ENCODE measurements at places on chromosomes 7 and 10. TPM values are rescaled to one million over a fixed set of nuclear protein-coding genes. Genes with fewer than 3 reads are reported as not detected.

Gene TMEM178B
- 0.08 TPM for polyA plus RNA-seq

Gene SLC13A1
- polyA plus RNA-seq, result not detected

Gene CHN2
- 4.1 TPM for polyA plus RNA-seq

- H3K36me3 ChIP-seq, result peaks cover 4% of the 10 kb centered on the region
- H3K27ac ChIP-seq, result peak overlapping the region; percentile 92
- H3K4me1 ChIP-seq, result no peaks in the 10 kb centered on the region
- no peaks in the 10 kb centered on the region for H3K27me3 ChIP-seq
Observed at GRCh38 chr7:100545360-100546128, 6.5 kb downstream of the AGFG2 start.

Gene MOGAT3
- not detected for polyA plus RNA-seq

DNA sequence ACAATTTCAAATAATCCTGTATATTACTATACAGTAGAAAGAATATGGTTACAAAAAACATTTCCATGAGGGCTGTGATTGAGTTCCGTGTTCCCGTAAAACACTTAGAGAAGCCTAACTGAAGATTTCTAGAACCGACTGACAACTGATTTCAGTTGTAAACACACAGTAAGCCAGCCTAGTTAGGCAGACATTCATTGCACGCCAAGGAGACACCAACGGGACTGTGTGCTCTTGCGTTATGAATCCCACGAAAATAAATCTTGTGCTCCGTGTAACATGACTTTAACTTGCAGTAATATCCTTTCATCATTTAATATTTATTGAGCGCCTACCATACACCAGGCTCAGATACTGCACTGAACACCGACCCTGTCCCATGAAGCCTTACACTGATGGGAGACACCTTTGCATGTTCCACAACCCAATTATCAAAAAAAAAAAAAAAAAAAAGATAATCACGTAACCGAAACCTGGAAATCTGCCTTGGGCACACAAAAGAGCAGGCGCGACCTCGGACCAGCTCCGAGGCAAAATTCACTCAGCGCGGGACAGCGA is 420 bp upstream of the KLHL7 start:
- peak overlapping the region; percentile 69 for H3K4me3 ChIP-seq
- DNase-seq, result no peak
- H3K4me1 ChIP-seq, result peaks cover 24% of the 10 kb centered on the region
- H3K36me3 ChIP-seq, result no peaks in the 10 kb centered on the region
- H3K27me3 ChIP-seq, result no peaks in the 10 kb centered on the region

DNA sequence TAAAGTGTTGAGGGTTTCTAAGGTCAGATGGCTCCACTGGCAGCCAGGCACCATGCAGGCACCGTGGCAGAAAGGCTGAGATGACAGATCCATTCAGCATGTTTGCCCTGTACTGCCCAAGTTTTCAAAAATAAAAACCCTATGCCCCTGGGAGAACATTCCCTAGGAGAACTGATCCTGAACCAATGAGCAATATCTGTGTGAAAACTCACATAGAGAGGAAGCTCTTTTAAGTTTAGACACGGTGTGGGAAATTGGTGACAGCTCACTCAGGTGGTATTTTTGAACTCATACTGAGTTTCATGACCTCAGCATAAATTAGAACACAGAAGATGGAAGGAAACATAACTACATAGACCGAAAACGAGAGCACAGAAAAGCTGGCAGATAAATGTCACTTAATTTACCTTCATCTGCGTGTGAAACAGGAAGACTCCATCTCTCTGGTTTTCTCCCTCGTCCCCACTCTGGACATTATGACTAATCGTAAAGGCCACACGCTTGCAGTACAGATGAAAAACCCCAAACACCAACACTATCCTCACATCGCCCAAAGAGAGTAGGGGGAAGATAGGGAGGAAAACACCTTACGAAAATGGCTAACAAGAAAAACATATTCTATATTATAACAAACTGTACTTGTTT is 127.8 kb downstream of the ICA1 start:
- H3K27ac ChIP-seq, result no peak overlapping the region
- H3K4me1 ChIP-seq, result no peaks in the 10 kb centered on the region
- H3K36me3 ChIP-seq, result no peaks in the 10 kb centered on the region
- no peaks in the 10 kb centered on the region for H3K27me3 ChIP-seq

DNA sequence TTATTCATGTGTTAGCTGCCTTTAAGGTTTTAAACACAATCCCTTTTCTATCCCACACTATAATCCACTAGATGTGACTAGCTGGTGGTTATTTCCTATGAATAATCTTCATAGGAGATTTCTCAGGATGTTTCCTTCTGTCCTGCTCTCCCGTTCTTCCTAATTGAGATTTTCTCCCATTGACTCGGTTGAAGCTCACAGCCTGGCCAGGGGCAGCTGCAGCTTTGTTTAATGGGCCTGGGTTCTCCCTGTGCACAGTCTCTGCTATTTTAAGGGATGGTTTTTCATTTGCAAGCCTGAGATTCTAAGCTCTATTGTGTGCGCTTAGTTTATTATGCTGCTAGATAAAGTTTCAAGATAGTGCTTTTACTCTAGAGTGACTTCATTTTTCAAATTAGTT is 283.4 kb upstream of the AOAH start:
- no peak overlapping the region for H3K27ac ChIP-seq
- peaks cover 6% of the 10 kb centered on the region for H3K4me1 ChIP-seq
- no peak overlapping the region for H3K4me3 ChIP-seq
- H3K27me3 ChIP-seq, result no peaks in the 10 kb centered on the region

DNA sequence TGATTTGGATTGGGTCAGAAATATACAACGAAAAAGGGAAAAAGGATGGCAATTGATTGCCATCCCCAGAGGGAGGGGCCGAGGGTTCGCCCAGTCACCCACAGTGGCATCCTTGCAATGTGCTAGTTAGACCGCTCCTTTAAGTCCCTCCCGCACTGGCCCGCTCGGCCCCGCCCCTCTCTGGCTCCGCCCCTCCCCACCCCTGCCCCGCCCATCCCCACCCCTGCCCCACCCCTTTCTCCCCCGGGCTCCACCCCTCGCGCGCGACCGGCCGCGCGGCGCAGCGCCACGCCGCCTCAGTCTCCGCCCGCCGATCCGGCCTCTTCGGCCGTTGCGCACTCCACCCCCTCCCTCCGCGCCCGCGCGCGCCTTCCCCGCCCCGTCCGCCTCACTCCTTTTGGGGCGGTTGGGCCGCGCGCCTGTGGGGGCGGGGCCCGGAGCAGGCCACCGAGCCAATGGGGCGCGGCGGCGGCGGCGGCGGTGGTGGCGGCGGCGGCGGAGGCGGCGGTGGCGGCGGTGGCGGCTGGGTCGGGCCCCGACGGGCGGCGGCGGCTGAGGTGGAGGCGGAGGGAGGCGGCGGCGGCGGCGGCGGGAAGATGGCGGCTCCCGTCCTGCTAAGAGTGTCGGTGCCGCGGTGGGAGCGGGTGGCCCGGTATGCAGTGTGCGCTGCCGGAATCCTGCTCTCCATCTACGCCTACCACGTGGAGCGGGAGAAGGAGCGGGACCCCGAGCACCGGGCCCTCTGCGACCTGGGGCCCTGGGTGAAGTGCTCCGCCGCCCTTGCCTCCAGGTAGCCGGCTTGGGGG is at the start of gene VKORC1L1:
TSS of gene VKORC1L1 (plus strand) at position 299 of the 806 bp plus-strand sequence. CDS start at position 597, 298 bp downstream.
- DNase-seq, result peak; percentile 97
- H3K27ac ChIP-seq, result peak within 1 kb of the TSS; percentile 84
- no peaks in the 10 kb centered on the region for H3K4me1 ChIP-seq
- H3K4me3 ChIP-seq, result peak within 1 kb of the TSS; percentile 88
- no peaks in the 10 kb centered on the region for H3K36me3 ChIP-seq
- no peaks in the 10 kb centered on the region for H3K27me3 ChIP-seq

Gene CADPS2
- 17.6 TPM for polyA plus RNA-seq
